ENCODE measurements at places on chromosomes 5 and 9. TPM values are rescaled to one million over a fixed set of nuclear protein-coding genes. Genes with fewer than 3 reads are reported as not detected.

DNA sequence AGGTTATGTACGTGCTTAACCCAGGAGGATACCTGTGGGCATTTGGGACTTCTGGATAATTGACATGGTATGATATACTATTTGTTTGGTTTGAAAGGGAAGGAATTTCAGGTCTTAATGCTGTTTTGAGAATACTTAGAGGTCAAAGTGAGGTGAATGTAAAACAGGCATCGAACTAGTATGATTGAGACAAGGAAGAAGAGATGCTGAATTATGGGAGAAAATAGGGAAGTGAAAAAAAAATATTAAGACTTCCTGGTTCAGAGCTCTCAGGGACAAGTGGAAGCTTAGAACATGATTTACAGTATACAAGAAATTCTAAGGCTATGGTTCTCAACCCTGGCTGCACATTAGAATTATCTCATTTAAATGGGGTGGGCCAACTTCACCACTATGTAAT lies 115.3 kb downstream of the CD180 start:
- H3K27me3 ChIP-seq, result no peaks in the 10 kb centered on the region
- H3K27ac ChIP-seq, result no peak overlapping the region
- H3K4me3 ChIP-seq, result no peak overlapping the region
- peaks cover 5% of the 10 kb centered on the region for H3K36me3 ChIP-seq
- DNase-seq, result no peak

DNA sequence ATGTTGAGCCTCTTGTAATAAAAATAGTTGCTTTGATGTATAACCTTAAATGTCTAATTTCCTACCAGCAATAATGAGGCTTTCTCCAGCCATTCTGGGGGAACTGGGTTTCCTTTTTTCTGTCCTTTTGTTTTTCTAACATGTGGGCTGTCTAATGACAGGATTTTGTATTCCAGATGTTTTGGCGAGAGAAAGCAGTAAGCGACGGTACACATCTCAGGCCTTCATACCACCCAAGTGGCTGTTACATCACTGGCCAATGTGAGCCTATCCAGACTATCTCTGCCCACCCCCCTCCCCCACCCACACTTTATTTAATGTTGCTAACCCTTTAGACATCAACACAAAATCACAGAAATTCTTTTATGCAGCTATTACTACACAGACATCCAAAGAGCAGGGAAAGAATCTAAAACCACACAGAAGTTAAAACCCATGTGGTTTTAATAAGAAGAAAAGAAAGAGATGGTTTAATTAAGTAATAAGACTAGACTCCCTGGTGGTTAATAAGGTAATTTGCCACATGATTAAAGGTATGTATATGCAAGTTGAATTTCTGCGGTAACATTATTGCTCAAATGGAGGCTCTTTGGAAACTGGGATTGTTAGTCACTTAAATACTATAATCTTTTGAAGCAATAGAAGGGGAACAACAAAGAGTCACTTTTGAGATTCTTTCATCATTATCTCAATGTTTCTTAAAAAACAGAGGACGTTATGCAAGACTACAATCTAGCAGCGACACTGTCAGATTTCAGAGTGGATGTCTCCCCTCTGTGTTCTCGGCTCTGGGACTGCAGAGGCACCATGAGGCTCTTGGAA lies 365.1 kb downstream of the ENC1 start:
- no peak overlapping the region for H3K27ac ChIP-seq
- no peak for DNase-seq
- H3K36me3 ChIP-seq, result no peaks in the 10 kb centered on the region

GRCh38 chr5:95620870-95621838 lies 1.3 kb downstream of the GPR150 start:
- H3K4me1 ChIP-seq, result peaks cover 23% of the 10 kb centered on the region
- H3K36me3 ChIP-seq, result no peaks in the 10 kb centered on the region
- no peaks in the 10 kb centered on the region for H3K27me3 ChIP-seq
- peak overlapping the region; percentile 94 for H3K27ac ChIP-seq
- peak overlapping the region; percentile 78 for H3K4me3 ChIP-seq

DNA sequence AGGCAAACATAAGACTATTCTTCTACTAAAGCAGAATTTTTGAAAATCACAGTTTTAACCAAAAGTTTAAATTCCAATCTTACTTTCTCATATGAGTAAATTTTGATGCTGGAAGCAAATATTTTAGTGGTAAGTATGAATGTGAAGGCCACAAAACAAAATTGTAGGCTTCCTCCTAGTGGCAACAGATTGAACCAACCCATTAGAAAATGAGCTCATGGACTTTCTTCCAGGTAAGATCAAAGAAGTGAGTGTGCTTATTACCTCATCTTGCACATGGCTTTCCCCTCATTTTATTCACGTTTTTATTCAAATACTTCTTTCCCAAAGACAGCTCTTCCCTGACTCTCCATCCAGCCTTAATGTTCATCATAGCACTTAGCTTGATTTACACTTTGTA lies 16.5 kb upstream of the RLN2 start:
- DNase-seq, result no peak
- H3K27ac ChIP-seq, result no peak overlapping the region
- H3K4me1 ChIP-seq, result peaks cover 23% of the 10 kb centered on the region
- peaks cover 19% of the 10 kb centered on the region for H3K36me3 ChIP-seq

DNA sequence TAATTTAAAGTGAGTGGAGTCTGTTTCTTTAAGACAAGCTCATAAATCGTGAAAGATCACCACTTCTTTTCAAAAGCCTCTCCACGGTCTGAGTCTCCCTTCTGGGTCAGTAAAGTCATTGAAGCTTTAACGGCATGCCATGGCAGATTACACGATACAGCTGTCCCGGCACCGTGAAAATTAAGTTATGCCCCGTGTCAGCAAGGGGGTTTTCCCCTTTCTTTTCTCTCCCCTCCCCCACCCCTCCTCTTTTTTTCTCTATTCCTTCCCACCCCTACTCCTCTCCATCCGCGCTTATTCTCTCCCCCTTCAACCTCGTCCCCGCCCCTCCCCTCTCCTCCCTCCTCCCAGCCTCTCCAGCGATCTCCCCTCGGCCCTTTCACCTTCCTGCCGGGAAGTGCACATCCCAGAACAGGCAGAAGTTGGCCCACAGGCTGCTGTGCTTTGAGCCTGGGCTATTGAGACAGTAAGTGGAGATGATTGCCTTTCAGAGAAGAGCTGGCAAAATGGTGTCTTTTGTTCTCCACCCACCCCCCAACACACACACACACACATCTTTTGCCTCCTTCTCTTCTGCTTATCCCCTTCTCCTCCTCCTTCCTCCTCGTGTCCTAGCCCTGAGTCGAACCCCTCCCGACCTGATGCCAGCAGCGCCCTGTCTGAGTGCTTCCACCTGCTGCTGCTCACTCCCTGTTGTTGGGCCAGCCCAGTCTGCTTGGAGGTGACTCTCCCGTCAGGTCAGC lies 44.1 kb downstream of the GAS1 start:
- H3K4me1 ChIP-seq, result peaks cover 2% of the 10 kb centered on the region
- DNase-seq, result no peak
- peaks cover 56% of the 10 kb centered on the region for H3K27me3 ChIP-seq
- no peak overlapping the region for H3K4me3 ChIP-seq
- H3K36me3 ChIP-seq, result peaks cover 2% of the 10 kb centered on the region

- no peaks in the 10 kb centered on the region for H3K4me1 ChIP-seq
- no peak for DNase-seq
- no peak overlapping the region for H3K4me3 ChIP-seq
- no peaks in the 10 kb centered on the region for H3K27me3 ChIP-seq
- H3K36me3 ChIP-seq, result no peaks in the 10 kb centered on the region
These were observed 50.9 kb upstream of the DMRTA1 start for GRCh38 chr9:22395687-22396141.

DNA sequence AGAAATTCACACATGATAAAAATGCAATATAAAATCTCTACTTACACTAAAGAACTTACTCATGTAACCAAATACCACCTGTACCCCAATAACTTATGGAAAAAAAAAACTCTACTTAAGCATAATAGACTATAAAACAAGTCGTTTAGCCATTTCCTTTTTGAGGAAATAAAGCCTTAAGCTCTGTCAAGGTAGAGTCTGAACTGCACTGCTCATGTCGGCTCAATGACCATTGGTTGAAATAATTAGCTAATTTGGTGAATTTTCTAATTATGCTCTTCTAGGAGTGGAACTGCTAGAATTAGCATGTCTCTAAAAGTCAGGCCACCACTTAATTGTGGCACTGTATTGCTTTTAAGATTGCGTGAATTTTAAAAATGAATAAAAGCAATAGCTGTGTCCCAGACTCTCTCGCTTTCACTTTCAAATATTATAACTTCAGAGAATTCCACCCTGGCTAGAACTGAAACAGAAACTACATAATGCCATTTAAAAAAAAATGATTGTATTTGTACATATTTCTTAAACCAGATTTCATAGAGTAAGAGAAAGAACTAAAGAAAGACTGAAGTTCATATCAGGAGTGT lies 113.0 kb upstream of the PCA3 start:
- H3K36me3 ChIP-seq, result no peaks in the 10 kb centered on the region
- no peaks in the 10 kb centered on the region for H3K27me3 ChIP-seq
- H3K27ac ChIP-seq, result peak overlapping the region; percentile 32
- peaks cover 49% of the 10 kb centered on the region for H3K4me1 ChIP-seq
- DNase-seq, result no peak

GRCh38 chr5:148416921-148417320 lies 33.2 kb downstream of the FBXO38 start:
- no peaks in the 10 kb centered on the region for H3K27me3 ChIP-seq
- H3K4me3 ChIP-seq, result no peak overlapping the region
- DNase-seq, result no peak
- H3K4me1 ChIP-seq, result peaks cover 4% of the 10 kb centered on the region
- H3K27ac ChIP-seq, result no peak overlapping the region

- no peak for DNase-seq
- H3K36me3 ChIP-seq, result no peaks in the 10 kb centered on the region
- no peak overlapping the region for H3K4me3 ChIP-seq
- no peaks in the 10 kb centered on the region for H3K4me1 ChIP-seq
- no peak overlapping the region for H3K27ac ChIP-seq
These were observed 82.6 kb downstream of the CETN3 start for GRCh38 chr5:90326995-90327394.

Gene IRX2
- total RNA-seq, result not detected

Gene FAM81B
- not detected for total RNA-seq

Gene FAM163B
- total RNA-seq, result not detected

GRCh38 chr9:16597136-16597535 lies 273.3 kb downstream of the BNC2 start:
- H3K4me3 ChIP-seq, result no peak overlapping the region
- no peaks in the 10 kb centered on the region for H3K4me1 ChIP-seq
- H3K27ac ChIP-seq, result no peak overlapping the region
- H3K36me3 ChIP-seq, result no peaks in the 10 kb centered on the region

GRCh38 chr5:80667384-80667783 lies 12.6 kb upstream of the DHFR start:
- no peaks in the 10 kb centered on the region for H3K27me3 ChIP-seq
- no peak for DNase-seq
- peaks cover 4% of the 10 kb centered on the region for H3K36me3 ChIP-seq
- no peak overlapping the region for H3K27ac ChIP-seq
- no peaks in the 10 kb centered on the region for H3K4me1 ChIP-seq

- H3K27me3 ChIP-seq, result no peaks in the 10 kb centered on the region
- H3K4me3 ChIP-seq, result no peak overlapping the region
- H3K4me1 ChIP-seq, result peaks cover 38% of the 10 kb centered on the region
- H3K36me3 ChIP-seq, result peaks cover 16% of the 10 kb centered on the region
- no peak overlapping the region for H3K27ac ChIP-seq
- DNase-seq, result no peak
These were observed 5.9 kb downstream of the MGAT4B start for GRCh38 chr5:179800696-179801201.

- H3K4me1 ChIP-seq, result no peaks in the 10 kb centered on the region
- H3K4me3 ChIP-seq, result no peak overlapping the region
- no peak for DNase-seq
- H3K27ac ChIP-seq, result peak overlapping the region; percentile 22
- no peaks in the 10 kb centered on the region for H3K36me3 ChIP-seq
These were observed 28.1 kb upstream of the F2RL1 start for GRCh38 chr5:76790632-76791290.

DNA sequence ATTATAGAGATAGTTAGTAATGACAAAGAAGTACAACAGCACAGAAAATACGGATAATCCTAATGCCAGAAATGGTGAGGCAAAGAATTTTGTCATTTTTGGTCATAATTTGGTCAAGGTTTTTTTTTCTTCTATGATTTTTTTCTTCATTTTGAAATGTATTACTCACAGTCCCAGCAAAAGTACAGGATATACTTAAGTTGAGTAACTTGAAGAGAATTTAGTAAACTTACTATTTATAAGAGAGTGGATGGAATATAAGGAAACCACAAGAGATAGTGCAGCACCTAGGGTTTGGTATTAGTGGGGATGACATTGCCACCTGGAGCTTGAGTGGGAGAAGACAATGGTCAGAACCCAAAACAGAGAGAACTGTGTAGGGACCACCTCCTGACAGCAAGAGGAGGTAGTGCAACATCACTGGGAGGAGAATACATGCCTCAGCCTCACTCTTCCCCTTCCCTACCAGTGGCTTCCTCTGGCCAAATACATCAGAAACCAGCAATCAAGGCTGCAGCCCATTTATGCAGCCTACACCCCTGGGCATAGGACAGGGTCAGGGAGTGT lies 434.5 kb upstream of the TRPC7 start:
- no peak overlapping the region for H3K27ac ChIP-seq
- no peak overlapping the region for H3K4me3 ChIP-seq
- H3K36me3 ChIP-seq, result no peaks in the 10 kb centered on the region
- peaks cover 4% of the 10 kb centered on the region for H3K27me3 ChIP-seq
- H3K4me1 ChIP-seq, result no peaks in the 10 kb centered on the region
- no peak for DNase-seq

GRCh38 chr9:35179347-35180280 lies 17.8 kb downstream of the UNC13B start:
- H3K27me3 ChIP-seq, result peaks cover 6% of the 10 kb centered on the region
- no peaks in the 10 kb centered on the region for H3K4me1 ChIP-seq

DNA sequence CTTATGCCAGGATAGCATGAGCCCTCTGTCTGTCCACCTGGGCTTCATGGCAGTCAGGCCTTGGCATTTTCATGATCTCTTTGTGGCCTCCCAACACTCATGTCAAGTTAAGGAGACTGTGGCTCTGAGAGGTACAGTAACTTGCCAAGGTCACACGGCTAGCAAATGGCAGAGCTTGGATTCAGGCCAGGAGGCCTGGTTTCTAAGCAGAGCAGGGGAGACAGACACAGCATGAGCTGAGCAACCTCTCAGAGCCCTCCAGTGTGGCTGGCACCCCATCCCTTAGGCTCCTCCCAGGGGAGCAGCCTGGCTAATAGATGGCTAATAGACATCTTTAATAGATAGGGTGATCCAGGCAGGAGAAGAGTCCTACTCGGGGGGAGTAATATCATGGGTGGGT lies 4.1 kb downstream of the SYNPO start:
- H3K4me1 ChIP-seq, result no peaks in the 10 kb centered on the region
- DNase-seq, result no peak
- H3K4me3 ChIP-seq, result no peak overlapping the region
- H3K27ac ChIP-seq, result no peak overlapping the region
- H3K36me3 ChIP-seq, result no peaks in the 10 kb centered on the region

- DNase-seq, result no peak
- no peaks in the 10 kb centered on the region for H3K36me3 ChIP-seq
- H3K4me1 ChIP-seq, result no peaks in the 10 kb centered on the region
- no peak overlapping the region for H3K4me3 ChIP-seq
These were observed 327.2 kb downstream of the BNC2 start for GRCh38 chr9:16543225-16543624.

- H3K4me1 ChIP-seq, result peaks cover 19% of the 10 kb centered on the region
- H3K27me3 ChIP-seq, result no peaks in the 10 kb centered on the region
- no peak overlapping the region for H3K27ac ChIP-seq
- H3K4me3 ChIP-seq, result no peak overlapping the region
These were observed 61.4 kb upstream of the AFAP1L1 start for GRCh38 chr5:149210225-149210624.

GRCh38 chr5:55855509-55855908 lies 4.4 kb downstream of the IL31RA start:
- H3K36me3 ChIP-seq, result no peaks in the 10 kb centered on the region
- DNase-seq, result peak; percentile 2
- peaks cover 29% of the 10 kb centered on the region for H3K4me1 ChIP-seq
- H3K27ac ChIP-seq, result no peak overlapping the region
- H3K4me3 ChIP-seq, result peak overlapping the region; percentile 41
- peaks cover 8% of the 10 kb centered on the region for H3K27me3 ChIP-seq

Gene CCDC180
- total RNA-seq, result 12.5 TPM
